Right lobe of liver (tissue), 6 donors: ENCODE measurements at places on chromosomes 12 and 14. TPM values are rescaled to one million over a fixed set of nuclear protein-coding genes. Genes with fewer than 3 reads are reported as not detected.

The CFAP251 gene
- total RNA-seq: 3.0 TPM

DNA sequence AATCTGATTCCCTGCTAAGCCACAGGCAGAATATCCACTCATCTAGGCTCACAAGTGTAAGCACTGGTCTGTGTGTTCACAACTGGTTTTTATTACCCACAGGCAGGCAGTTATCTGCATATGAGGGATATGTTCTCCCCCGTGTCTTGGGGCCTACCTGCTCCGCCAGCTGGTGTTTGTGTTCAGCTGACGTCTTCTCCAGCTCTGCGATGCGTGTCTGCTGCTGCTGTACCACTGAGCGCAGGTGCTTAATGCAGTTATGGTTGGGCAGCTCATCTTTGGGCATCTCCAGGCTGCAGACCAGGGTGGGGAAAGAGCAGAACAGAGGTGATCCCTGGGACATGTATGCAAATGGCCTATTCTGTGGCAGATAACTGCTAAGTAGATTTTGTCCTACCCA is 13.7 kb downstream of the RNF41 start:
- peaks cover 12% of the 10 kb centered on the region for H3K36me3 ChIP-seq
- no peak overlapping the region for H3K27ac ChIP-seq
- H3K27me3 ChIP-seq: no peaks in the 10 kb centered on the region
- no peak overlapping the region for H3K4me3 ChIP-seq
- H3K4me1 ChIP-seq: no peaks in the 10 kb centered on the region
- no peak for DNase-seq

GRCh38 chr12:91379051-91379775 is 196.6 kb upstream of the DCN start:
- no peaks in the 10 kb centered on the region for H3K27me3 ChIP-seq
- no peaks in the 10 kb centered on the region for H3K4me1 ChIP-seq
- DNase-seq: no peak
- H3K27ac ChIP-seq: no peak overlapping the region

- no peak for DNase-seq
- H3K27me3 ChIP-seq: no peaks in the 10 kb centered on the region
- H3K27ac ChIP-seq: no peak overlapping the region
- no peak overlapping the region for H3K4me3 ChIP-seq
These were observed 1.4 kb downstream of the TRMT61A start for GRCh38 chr14:103530390-103530789.

GRCh38 chr12:113589437-113589836 is 117.8 kb upstream of the LHX5 start:
- H3K27me3 ChIP-seq: no peaks in the 10 kb centered on the region
- H3K4me1 ChIP-seq: no peaks in the 10 kb centered on the region
- no peaks in the 10 kb centered on the region for H3K36me3 ChIP-seq
- DNase-seq: no peak
- no peak overlapping the region for H3K27ac ChIP-seq

GRCh38 chr12:95557625-95558024 is 6.3 kb upstream of the USP44 start:
- no peaks in the 10 kb centered on the region for H3K27me3 ChIP-seq
- DNase-seq: no peak
- H3K27ac ChIP-seq: no peak overlapping the region
- H3K4me3 ChIP-seq: no peak overlapping the region
- no peaks in the 10 kb centered on the region for H3K4me1 ChIP-seq

- H3K4me1 ChIP-seq: no peaks in the 10 kb centered on the region
- no peak for DNase-seq
- no peaks in the 10 kb centered on the region for H3K36me3 ChIP-seq
These were observed 75.9 kb downstream of the IFNG-AS1 start for GRCh38 chr12:68065163-68065562.
